Activated CD4-positive, alpha-beta T cell treated with anti-CD3 and anti-CD28 coated beads for 24 hours (primary cell): ENCODE measurements at places on chromosomes 7 and 10.
A peak's percentile ranks its signal among the peaks of the same experiment; 100 is the strongest.

DNA sequence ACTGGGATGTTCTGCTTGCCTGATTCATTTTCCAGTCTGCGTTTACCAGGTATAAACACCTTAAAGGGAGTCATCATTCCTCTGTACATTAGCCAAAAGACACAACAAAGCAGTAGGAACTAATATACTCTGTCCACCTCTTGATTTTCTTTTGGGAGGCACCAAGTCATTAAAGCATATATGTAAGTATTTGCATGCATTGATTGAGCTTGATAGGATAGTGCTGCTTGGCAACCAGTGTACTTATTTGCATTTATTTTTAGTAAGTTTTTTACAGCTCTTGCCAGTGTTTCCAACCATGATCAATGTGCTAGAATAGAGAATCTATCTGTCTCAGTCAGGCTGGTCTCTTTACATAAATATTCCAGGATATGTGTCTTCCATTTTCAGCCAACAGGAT is 353.3 kb upstream of the SEMA3C start:
- DNase-seq, result no peak

- no peak for DNase-seq
Measured at GRCh38 chr7:109967406-109967805, 1123.5 kb upstream of the LRRN3 start.

DNA sequence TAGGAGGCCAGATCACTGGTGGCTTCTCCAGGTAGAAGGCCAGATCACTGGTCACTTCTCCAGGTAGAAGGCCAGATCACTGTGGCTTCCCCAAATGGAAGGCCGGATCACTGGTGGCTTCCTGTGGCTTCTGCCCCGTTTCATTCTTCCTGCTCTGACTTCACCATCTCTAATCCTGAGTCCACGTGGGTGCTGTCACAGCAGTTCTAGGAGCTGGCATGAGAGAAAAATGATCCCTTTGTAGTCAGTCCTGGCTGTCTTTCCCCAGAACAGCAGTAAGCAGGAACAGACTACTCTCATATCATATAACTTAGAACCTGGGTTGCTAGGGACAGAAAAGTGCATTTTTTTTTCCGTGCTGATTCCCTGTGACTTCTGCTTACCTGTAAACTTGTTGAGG is 90.9 kb downstream of the ACTR3B start:
- DNase-seq, result no peak

- no peak for DNase-seq
Measured at GRCh38 chr7:157471259-157472125, 134.7 kb downstream of the DNAJB6 start.

DNA sequence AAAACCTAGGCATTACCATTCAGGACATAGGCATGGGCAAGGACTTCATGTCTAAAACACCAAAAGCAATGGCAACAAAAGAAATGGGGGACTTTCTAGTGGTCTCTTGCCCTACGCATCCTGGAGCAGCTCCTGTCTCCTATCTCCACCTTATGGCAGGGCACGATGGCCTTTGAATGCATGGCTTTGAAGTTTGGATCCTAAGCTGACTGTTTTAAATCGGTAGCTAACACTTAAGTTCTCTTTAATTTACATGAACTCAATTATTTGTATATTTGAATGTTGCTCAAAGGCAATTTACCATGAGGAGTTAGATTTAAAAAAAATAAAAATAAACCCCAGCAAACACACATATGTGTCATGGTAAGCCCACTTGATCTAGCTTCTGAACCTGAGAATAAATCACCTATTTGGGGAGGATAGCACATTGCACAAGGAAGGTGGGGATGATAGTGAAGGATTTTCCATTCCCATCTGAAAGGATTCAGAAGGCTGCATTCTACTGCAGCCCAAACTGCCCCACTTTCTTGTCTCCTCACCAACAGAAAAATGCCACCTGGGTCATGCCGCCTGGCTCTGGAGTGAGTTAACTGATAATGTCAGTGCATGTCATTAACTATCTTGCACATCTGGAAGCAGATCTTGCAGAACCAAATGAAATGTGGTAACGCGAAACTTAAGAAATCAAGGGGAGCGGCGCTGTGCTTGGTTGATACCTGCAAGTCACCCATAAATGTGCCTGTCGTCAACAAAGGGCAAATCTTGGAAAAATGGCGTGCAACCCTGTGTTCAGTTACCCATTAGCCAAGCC is 12.4 kb downstream of the KLF6 start:
- no peak for DNase-seq

DNA sequence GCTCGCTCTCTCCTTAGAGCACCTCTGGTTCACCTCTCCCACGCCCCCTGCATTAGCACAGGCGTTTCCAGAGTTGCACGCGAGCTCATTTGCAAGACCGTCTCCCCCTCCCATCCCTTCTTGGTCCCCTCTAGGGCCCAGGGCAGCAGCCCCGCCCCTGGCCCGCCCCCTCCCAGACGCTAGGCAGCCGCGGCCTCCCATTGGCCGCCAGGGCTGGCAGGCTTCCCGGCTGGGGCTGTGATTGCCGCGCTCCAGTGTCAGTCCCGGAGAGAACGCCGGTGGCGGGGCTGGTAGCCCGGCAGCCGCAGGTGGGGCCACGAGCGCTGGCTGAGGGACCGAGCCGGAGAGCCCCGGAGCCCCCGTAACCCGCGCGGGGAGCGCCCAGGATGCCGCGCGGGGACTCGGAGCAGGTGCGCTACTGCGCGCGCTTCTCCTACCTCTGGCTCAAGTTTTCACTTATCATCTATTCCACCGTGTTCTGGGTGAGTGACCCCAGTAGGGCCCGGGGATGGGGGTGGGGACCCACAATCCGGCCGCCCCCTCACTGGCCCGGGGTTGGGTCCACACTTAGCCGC is at the start of gene TSPAN15:
TSPAN15 (plus strand) TSS at position 257 of the 575 bp plus-strand sequence; CDS start at position 387, 130 bp downstream.
- peak; percentile 70 for DNase-seq

DNA sequence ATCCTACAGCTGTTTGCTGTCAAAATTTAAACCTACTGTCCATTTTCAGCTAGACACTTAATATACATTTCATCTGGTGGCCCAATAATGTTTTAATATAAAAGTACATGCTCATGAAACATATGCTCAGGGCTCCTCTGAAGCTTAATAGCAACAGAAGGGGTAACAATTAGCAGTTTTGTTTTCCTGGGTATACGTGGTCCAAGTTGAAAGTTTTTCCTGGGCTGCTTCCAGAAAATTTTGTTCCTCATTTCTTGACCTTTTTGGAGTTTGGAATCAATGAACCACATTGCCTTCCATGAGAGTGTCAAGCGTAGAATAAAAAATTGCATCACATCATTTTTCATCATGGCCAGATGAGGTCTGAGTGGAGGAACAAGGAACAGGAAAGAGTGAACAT is 537.3 kb upstream of the MGMT start:
- no peak for DNase-seq

GRCh38 chr7:121452389-121452788 is 56.3 kb upstream of the FAM3C start:
- no peak for DNase-seq

DNA sequence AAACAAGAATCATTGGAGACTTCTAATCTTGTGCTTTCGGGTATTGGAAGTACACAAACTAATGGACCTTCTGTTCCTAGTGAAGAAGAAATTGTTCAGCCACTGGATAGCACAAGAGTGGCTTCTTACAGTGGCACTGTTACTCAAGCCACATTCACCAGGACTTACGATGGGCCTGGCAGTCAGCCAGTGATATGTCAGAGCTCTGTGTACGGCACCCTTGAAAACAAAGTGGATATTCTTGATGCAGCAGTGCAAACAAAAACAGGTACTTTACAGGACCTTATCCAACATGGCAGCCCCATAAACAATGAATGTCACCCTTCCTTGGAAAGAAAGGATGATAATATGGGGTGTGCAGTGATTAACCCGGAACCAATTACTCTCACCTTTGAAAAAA is 61.6 kb downstream of the TASOR2 start:
- DNase-seq, result no peak

- DNase-seq, result no peak
Measured at GRCh38 chr7:75813084-75813483, 522 bp downstream of the CCL24 start.

GRCh38 chr7:44189286-44189992 is at the start of gene GCK:
TSS of gene GCK (minus strand) at chr7:44189439. CDS start at chr7:44188953, 486 bp downstream.
- DNase-seq, result no peak

- no peak for DNase-seq
Measured at GRCh38 chr7:108461840-108462239, 5.6 kb upstream of the NRCAM start.

DNA sequence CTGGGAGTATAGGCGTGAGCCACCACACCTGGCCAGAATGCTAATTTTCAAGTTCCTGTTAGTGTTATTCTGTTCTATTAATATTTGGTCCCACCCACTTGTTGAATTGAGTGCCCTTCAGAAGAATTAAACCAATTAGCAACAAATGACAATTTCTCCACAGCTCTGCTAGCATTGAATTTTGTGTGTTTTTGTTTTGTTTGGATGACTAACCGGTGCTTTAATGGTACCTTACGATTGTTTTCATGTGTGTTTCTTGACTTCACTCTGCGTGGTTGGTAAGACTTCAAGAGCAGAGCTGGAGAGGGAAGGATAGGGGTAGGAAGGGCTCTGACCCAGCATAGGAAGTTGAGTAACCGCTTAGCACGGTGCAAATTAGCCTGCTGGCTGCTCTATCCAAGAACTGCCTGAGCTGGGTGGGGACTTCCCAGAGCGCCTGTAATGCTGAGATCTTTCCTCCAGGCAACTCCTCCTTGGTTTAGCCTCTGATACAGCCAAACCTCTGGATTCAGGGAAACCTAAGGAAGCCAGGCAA is 4.6 kb downstream of the ARPC1B start:
- DNase-seq, result no peak

DNA sequence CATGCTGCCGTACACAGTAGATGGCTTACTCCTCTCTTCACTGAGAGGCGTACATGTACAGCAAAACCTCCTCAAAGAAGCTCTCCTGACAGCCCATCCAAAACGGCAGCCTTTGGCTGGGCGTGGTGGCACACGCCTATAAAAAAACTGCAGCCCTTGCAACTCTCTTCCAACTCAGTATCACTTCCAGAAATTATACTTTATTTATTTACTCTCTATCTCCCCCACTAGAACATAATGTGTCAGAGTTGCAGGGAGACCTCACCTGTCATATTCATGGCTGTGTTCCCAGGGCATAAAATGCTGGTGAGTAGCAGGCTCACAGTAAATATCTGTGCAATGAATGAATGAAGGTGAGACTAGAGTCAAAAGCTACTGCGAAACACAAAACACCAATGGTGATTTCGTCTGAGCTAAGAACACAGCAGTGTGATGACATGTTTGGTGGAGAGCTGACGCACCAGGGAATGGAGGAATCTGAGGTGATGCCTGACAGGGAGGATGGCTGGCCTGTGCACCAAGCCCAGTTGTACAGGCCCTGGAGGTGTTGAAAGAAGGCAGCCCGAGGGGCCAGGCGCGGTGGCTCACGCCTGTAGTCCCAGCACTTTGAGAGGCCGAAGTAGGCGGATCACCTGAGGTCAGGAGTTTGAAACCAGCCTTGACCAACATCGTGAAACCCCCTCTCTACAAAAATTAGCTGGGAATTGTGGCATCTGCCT is 55.3 kb downstream of the COBL start:
- DNase-seq, result no peak

GRCh38 chr10:45147000-45147399 is 146.3 kb downstream of the ZNF22 start:
- no peak for DNase-seq

DNA sequence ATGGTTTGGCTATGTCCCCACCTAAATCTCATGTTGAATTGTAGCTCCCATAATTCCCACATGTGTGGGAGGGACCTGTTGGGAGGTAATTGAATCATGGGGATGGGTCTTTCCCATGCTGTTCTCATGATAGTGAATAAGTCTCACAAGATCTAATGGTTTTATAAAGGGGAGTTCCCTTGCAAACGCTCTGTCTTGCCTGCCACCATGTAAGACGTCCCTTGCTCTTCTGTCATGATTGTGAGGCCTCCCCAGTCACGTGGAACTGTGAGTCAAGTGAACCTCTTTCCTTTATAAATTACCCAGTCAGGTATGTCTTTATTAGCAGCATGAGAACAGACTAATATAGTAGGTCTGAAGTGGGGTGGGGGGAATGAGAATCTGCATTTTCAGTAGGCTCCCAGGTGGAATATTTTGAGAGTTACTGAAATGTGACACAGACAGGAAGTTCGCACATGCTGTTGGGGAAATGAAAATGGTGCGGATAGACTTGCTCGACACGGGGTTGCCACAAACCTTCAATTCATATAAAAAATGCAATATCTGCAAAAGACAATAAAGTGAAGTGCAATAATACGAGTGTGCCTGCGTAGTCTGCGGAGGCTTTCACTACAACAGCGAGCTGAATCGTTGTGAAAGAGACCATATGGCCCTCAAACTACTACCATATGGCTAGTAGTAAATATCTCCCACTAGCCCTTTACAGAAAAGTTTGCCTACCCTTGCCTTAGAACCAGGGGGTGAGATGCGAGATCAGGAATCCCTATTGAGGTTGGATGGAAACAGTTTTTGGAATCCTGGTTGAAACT is 166.1 kb downstream of the GRK5 start:
- no peak for DNase-seq

- DNase-seq, result no peak
Measured at GRCh38 chr10:323651-324293, 188.5 kb downstream of the ZMYND11 start.
